T-cell (primary cell): ENCODE measurements at places on chromosomes 6 and 20. TPM values are rescaled to one million over a fixed set of nuclear protein-coding genes. Genes with fewer than 3 reads are reported as not detected.

DNA sequence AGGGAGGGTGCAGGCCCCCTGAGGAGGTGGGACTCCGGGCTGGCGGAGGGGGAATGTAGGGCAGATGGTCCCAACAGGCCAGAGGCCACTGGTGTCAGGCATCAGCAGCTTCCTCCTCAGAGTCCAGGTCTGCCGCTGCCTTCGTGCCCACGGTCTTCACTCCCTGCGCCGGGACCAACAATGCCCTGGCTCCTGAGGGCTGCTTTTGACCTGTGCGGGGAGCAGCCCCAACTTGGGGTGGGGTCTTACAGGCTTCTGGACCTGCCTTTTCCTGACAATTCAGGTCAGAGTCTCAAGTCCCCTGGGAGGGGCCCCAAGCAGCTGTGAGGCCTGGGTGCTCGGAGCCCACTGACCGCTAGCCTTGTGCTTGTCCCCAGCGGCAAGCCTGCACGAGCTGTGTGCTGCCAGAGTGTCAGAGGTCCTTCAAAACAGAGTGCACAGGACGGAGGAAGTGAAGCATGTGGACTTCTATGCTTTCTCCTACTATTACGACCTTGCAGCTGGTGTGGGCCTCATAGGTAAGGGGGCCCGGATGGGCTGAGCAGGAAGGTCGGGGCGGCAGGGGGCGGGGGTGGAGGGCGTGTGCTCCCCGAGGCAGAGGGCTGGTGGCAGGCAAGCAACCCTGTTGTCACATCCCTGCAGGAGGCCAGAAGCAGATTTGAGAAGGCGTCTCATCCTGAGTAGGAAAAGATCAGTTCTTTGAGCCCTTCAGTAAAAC lies 25.3 kb upstream of the PYGB start:
- DNase-seq: no peak

GRCh38 chr6:135921188-135921587 lies 69.7 kb downstream of the PDE7B start:
- DNase-seq: no peak

- DNase-seq: no peak
These were observed 38.6 kb upstream of the SENP6 start for GRCh38 chr6:75563032-75563431.

DNA sequence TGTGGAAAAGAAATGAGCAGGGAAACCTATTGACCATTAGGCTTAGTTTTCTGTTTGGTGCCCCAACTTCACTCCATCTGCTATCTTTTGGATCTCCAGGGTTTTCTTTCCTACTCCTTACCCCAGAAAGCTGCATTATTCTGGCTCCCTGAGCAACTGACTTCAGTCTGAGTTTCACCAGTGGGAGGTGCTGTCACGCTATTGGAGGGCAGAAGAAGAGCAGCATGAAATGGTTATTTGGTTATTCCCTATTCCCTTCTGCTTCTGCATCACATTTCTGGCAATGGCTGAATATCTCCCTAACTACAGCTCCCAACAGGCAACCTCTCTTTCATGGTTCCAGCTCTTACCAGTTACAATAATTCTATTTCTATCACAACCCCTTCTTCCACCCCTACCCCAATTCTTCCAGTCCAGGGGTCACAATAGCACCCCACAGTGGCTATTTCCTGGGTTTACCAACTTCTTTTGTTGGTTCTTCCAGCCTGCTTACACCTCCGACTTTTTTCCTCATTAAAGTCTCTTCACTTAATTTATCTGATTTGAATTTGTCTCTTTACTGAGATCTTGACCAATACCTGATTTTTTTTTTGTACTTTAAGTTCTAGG lies 311.5 kb downstream of the PLCB1 start:
- DNase-seq: no peak

GRCh38 chr20:1563598-1563997 lies 6.1 kb upstream of the SIRPD start:
- DNase-seq: no peak

- no peak for DNase-seq
These were observed 61.6 kb downstream of the IRF4 start for GRCh38 chr6:453152-453551.

- no peak for DNase-seq
These were observed 32.9 kb upstream of the EYA4 start for GRCh38 chr6:133208183-133208755.

- DNase-seq: no peak
These were observed 20.2 kb upstream of the TTK start for GRCh38 chr6:79984261-79984660.

DNA sequence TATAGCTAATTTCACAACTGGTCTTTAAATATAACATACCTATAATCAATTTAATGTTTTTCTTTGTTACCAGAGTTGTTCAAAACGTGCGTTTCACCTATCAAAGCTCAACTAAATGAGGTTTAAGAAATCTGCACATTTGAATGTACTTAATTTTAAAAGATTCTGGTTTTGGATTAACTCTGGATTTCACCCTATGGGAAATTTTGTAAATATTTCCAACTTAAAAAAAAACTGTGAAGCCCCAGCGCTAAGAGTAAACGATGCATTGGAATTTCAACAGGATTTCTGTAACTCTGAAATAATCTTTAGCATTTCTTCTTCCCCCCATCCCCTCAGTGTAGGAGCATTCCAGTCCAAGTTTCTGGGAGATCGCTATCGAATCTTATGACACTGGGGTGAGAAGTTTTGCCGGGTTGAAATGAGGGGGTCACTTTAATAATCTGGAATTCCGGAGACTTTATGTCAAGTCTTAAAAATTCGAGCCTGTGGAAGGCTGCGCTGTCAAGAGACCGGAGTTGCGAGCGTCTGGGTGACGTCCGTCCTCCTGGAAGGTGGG lies 643 bp upstream of the MAP3K4 start:
- no peak for DNase-seq

DNA sequence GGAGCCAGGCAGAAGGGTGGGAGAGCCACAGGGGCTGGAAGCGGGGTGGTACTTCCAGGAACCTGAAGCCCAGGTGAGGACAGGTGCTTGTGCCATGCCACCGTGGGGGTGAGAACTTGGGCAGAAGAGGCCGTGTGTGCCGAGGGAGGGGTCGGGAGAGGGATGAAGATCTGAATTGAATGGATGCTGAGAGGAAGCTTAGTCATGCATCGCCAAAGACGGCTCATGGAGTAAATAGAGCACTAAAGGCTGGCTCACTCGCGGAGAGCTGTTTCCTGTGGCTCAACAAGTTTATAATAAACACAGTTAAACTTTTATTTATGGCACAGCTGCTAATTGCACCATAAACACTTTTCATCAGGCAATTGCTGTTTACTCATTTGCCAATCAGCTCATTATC lies 21.7 kb upstream of the MYT1 start:
- no peak for DNase-seq

GRCh38 chr6:23371132-23371915 lies 754.7 kb upstream of the NRSN1 start:
- no peak for DNase-seq

DNA sequence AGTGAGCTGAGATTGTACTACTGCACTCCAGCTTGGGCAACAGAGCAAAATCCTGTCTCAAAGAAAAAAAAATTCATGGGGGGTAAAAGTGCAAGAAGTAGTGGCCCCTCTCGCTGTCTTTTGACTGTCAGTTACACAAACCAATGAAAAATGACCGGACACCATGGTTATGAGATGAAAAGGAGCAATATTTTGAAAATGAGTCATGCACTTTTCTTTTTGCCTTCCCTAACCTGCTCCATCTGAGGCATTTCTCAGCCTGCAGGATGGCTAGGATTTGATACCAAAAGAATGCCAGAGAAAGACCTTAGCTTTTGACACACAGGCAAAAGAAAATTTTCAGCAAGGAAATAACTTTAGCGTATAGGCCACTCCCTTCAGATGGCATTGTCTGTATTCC lies 181.7 kb upstream of the ARID1B start:
- DNase-seq: no peak

GRCh38 chr6:36926708-36927513 lies 27.6 kb upstream of the PI16 start:
- DNase-seq: no peak

DNA sequence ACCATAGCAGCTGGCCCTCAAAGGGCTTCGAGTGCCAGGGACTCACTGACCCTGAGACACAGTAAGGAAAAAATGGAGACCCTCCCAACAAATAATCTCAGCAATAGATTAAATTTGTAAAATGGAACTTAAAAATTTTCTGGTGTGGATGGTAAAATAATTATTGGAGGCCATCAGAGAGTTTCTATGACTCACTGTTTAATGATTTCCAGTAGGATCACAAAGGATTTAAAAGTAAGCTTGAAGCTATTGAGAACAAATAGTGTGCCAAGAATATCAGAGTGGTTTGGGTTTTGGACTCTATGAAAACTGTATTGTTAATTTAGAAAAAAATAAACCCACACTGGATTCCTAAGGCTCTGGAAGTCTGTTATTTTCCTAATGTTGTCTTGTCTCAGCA lies 115.2 kb upstream of the AKIRIN2 start:
- DNase-seq: no peak

- no peak for DNase-seq
These were observed 46.1 kb downstream of the TBX18 start for GRCh38 chr6:84718038-84718955.

GRCh38 chr20:42067596-42067995 lies 449.4 kb upstream of the CHD6 start:
- no peak for DNase-seq

- no peak for DNase-seq
These were observed 575.2 kb upstream of the JAG1 start for GRCh38 chr20:11248687-11249638.

- DNase-seq: no peak
These were observed 92.4 kb upstream of the EYS start for GRCh38 chr6:65799389-65799788.

- DNase-seq: no peak
These were observed 684.3 kb downstream of the QKI start for GRCh38 chr6:164098857-164099267.

GRCh38 chr20:46268131-46268614 lies 40.1 kb downstream of the CDH22 start:
- DNase-seq: no peak

DNA sequence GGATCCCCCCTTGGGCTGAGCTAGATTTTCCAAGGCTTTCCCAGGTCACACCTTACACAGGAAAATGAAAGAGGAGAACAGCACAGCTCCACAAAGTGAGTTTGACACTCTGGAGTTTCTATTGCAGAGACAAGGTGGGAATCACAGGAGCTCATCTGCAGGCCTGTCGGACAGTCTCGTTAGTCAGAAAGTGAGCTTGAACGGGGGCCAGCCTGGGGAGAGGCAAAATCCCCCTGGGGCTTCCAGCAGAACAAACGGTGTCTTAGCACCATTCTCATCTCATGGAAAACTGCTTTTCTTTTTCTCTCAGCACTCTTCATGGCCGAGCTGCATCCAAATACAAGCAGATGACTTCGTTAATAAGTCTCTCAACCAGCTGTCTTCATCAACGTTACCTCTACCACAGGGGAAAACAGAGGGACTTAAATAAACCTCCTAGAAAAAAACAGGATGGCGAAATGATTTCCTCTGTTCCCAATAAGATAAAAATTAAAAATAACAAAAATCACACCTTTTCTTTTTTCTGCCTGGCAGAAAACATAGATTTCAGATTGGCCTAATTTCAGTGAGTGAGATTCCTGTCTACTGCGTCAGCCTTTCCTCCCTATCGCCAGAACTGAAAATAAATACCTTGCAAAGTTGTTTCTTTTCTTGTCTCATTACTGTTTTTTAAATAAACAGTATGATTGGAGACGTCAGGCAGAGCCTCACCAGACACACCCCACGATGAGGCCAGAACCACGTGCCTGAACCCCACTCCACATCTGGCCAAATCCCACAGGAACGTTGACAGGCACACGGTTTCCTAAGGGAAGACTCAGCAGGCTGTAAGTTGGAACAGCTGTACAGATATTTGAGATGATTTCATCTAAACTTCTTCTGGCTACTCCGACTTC lies 219.0 kb downstream of the TTLL2 start:
- no peak for DNase-seq

- no peak for DNase-seq
These were observed 64.4 kb downstream of the TULP4 start for GRCh38 chr6:158376631-158377081.

GRCh38 chr20:19659448-19659847 lies 98.6 kb upstream of the RIN2 start:
- no peak for DNase-seq

- DNase-seq: no peak
These were observed 193.1 kb upstream of the SIM1 start for GRCh38 chr6:100657678-100658330.

DNA sequence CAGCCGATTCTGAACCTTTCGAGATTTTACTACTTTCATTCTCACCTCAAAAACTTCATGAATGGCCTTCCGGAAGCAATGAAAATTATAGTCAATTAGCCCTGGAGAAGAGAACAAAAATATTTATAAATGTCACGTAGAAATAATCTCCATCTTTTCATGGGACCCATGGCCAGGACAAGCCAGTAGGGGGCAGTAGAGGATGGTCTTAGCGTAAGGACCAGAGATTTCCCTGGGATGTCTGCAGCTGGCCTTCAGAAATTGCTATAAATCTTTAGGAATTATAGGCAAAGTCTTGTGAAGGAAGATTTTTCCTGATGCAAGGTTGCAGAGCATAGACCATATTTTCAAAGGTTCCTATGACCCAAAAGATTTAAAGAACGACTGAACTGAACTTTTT lies 15.6 kb upstream of the UBE2J1 start:
- peak; percentile 50 for DNase-seq

- no peak for DNase-seq
These were observed 1279.1 kb upstream of the CITED2 start for GRCh38 chr6:140653506-140653905.

DNA sequence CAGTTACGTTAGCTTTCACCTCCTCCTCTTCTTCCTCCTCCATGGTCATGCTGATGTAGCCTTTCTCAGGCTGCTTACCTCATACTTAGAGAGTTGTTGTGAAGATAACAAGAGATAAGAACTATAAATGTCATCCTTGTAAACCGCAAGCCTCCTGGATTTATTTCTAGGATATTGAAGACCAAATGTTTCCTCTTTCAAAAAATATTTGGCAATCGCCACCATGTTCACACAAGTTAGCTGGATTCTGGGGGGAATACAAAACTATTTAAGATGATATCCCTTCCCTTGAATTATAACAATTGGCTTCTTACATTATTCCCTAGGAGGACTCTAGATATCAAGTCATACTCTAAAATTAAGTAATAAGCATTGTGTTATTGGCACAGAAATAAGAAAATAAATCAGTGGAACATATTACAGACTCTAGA lies 99.8 kb upstream of the PLEKHG1 start:
- no peak for DNase-seq

The TINAG gene
- not detected for total RNA-seq

The SLC17A4 gene
- not detected for total RNA-seq

The CCN2 gene
- total RNA-seq: 0.49 TPM

The OR2H2 gene
- total RNA-seq: not detected

The FRK gene
- 0.03 TPM for total RNA-seq

The WFDC5 gene
- total RNA-seq: not detected

The CYP24A1 gene
- total RNA-seq: 0.54 TPM
